GM19239 (cell line): ENCODE measurements at places on chromosomes 2 and 18.
A peak's percentile ranks its signal among the peaks of the same experiment; 100 is the strongest.

DNA sequence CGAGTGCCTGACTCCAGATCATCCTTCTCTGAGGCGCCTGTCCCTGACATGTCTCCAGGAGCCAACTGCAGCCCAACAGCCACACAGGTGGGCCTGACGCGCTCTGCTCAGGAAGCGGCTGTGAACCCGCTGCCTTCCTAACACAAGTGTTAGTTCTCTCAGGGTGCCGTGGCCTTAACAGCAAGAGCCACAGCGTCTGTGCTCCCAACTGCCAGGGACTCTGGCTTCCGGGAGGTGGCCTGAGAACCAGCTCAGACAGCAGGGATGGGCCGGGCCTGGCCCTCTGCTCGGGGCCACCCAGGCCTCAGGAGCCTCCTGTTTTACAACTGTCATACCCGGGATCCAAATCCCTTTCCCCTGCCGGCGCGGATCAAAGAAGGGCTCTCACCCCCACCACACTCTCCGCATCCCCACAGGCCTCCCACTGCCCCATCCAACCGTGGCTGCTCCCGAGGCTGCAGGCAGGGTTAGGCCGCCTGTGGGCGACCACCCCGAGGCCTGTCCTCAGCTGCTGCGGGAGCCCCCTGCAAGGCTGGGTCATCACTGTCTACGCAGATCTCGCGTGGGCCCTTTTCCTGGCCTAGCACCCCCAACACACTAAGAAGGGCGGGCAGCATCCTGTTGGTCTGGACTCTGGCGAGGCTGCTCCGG lies 114.2 kb upstream of the ZNF236 start:
- no peak for DNase-seq

GRCh38 chr2:21411741-21412140 lies 288.0 kb downstream of the TDRD15 start:
- no peak for DNase-seq

GRCh38 chr2:4324531-4324930 lies 621.2 kb downstream of the DCDC2C start:
- no peak for DNase-seq

DNA sequence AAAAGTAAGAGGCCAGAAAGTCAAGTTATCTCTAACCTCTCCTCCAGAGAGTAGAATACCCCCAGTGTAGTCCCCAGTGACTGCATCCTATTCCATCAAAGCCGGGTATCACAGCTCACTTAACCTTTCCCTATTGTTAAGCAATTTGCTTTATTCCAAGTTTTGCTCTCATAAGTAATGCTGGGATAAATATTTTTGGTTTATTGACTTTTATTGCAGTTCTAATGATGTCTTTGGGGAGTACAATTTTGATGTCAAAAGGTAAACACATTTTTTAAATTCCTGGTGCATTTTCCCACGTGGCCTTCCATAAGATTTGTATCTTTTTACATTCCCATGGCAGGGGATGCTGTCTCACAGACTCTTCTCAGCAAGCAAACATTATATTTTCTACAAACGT lies 43.3 kb downstream of the CMPK2 start:
- DNase-seq: no peak

- DNase-seq: no peak
Observed at GRCh38 chr2:215697003-215697402, 261.1 kb upstream of the FN1 start.

GRCh38 chr2:73998451-73998850 lies 13.7 kb downstream of the TET3 start:
- DNase-seq: no peak

DNA sequence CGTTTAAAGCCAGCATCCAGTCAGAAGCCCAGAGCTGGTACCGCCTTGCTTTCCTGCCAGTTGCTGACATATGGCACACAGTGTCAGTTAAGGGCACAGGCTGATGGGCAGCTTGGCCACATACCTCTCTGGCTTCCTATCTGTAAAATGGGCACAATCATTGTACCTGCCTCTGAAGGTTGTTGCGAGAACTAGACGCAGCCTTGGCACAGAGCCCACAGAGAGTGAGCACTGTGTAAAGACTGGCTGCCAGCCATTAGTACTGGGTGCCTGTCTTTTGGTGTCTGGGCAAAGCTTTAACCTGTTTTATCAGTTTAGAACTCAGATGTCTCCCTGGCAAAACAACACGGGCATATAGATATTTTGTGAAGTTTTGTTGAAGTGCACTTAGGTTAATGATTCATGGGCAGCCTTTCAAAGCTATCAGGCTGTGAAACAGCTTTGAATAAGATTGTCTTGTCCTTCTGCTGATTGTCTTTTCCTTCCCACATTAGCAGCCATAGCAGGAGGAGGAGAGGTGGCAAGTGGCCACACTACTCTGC lies 269.5 kb downstream of the NEDD4L start:
- DNase-seq: no peak

GRCh38 chr2:201860636-201861066 lies 54.3 kb downstream of the CDK15 start:
- peak; percentile 44 for DNase-seq

DNA sequence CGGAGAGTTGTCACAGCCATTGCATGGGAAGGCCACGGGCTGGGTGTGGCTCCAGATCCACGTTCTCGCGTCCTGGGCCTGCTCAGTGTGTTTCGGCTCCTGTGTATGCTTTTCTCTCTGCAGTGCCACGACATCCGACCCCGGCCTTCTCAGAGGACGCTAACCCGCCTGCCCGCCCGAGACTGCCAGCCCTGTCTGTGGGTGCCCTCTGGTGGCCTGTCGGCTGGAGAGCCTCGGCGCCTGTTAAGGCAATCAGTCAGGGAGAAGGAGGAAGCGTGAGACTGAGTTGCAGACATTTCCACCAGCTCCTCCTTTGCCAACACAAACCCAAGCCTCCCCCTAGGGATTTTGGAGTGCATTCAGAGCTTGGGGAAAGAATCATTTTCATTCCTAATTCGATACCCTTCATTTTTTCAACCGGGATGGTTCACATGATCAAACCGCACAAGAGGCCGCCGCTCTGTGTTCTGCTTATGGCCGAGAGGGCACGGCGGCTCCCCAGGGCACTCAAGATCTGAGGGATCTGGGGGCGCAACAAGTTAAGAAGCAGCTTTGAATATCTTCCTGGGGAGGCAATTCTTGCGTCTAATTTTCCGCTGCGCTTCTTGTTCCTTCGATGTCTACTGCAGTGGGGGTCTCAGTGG lies 37.5 kb upstream of the ZBTB7C start:
- peak; percentile 32 for DNase-seq

DNA sequence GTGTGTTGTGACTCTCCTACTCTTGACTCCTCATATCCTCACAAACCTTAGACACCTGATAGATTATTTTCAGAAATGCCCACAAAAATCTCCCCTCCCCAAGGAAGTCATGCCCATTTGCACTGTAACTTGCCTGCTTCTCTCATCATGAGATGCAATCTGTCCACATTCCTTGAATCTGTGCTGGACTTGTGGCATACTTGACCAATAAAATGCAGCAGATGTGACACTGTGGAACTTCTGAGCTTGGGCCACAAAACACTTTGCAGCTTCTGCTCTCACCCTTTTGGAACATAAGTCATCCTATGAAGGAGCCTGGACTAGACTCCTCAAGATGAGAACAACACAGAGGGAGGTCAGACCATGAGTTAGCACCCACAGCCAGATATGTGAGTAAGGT lies 4.4 kb upstream of the PID1 start:
- DNase-seq: no peak

DNA sequence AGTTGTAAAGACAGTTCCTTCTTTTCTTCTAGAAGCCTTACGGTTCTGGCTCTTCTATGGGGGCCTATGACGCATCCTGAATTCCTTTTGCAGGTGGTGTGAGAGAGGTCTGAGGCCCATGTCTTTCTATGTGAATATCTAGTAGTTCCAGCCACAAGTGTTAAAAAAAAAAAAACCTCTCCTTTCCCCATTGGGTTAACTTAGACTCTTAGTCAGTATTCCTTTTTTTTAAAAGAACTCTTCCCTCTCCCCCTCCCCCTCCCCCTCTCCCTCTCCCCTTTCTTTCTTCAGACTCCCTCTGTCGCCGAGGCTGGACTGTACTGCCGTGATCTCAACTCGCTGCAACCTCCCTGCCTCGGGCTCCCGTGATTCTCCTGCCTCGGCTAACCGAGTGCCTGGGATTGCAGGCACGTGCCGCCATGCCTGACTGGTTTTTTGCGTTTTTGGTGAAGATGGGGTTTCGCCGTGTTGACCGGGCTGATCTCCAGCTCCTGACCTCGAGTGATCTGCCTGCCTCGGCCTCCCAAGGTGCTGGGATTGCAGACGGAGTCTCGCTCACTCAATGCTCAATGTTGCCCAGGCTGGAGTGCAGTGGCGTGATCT lies 11.4 kb upstream of the CIDEA start:
- no peak for DNase-seq

GRCh38 chr18:8685141-8685913 lies 20.0 kb upstream of the MTCL1 start:
- no peak for DNase-seq

DNA sequence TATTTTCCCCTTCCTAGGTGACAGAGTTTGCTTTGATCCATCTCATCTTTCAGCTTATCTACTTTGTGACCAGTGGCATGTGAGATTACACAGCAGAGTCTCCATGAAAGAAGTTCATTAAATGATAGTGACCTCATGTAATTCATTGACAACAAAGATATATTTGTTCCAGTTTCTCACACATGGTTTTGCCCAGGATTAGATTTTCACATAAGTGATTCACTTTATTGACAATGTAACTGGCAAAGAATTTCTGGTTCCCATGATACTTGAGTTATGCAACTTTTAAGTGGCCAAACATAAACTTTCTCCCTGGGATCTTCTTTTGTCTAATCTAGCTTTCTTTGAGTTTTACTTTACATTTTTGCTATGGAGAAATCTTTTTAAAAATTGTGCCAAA lies 50.0 kb downstream of the MC4R start:
- no peak for DNase-seq

- DNase-seq: no peak
Observed at GRCh38 chr2:8571301-8571791, 110.5 kb upstream of the ID2 start.

DNA sequence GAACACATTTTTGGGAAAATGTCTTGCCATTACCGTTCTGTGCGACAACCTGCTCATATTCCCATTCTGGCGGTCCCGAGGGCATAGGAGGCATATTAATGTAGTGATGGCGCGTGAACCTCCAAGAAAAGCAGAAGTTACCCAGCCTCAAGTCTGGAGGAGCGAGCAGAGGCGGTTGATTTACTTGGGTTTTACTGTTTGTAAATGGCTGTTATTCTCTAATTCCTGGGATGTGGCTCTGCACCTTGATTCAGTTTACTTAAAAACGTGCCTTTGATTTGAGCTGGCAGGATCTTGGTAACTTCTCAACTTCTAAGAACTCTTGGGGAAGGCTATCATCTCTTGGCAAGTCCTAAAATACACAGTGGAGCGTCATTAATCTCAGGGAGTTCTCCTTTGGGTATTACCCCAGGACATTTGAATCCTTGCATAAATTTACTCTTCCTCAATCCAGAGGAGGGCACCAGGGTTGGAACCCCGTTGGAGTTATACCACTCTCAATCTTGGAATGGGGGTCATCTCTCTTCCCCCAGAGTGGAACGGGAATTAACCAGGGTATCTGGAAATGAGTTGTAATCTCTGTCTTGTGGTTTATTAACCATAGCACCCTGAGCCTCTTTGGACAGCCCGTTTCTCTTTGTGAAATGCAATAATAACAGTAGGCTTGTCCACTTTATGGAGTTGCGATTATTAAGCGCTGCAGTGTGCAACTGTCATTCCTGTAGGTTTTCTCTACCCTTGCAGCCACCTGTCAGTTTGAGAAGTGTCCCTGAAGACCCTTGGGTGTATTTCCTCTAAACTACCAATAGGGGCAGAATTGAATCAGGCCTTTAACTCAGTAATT lies 2.1 kb downstream of the HK2 start:
- DNase-seq: peak; percentile 63

GRCh38 chr2:88811233-88811632 lies 119.8 kb downstream of the RPIA start:
- DNase-seq: no peak

GRCh38 chr2:175871331-175872004 lies 130.6 kb downstream of the LNPK start:
- DNase-seq: no peak

DNA sequence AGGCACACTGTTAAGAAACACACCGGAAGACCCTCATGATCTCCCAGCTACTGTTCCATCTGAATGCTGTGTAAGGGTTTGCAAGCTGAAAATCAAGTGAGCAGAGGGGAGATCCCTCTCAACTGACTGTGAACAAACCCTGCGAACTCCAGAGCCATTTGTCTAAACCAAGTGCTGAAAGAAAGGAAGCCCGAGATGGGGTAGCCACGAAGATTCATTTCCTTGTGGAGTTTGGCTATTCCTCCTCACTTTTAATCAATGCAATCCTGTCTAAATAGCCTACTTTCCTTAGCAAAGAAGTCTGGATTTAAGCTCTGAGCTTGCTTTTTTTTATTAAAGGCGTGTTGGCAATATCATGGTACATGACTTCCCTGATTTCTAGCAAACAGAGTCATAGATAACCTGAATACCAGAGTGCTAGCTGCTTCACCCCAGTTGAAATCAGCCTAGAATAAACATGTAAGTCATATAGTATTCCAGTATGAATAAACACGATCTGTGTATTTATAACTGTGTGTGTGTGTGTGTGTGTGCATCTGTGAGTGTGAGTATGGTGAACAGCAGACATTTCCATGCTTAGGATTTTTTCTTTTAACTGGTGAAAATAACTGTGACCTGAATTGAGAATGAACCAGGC lies 365.2 kb downstream of the ZNF521 start:
- DNase-seq: no peak

DNA sequence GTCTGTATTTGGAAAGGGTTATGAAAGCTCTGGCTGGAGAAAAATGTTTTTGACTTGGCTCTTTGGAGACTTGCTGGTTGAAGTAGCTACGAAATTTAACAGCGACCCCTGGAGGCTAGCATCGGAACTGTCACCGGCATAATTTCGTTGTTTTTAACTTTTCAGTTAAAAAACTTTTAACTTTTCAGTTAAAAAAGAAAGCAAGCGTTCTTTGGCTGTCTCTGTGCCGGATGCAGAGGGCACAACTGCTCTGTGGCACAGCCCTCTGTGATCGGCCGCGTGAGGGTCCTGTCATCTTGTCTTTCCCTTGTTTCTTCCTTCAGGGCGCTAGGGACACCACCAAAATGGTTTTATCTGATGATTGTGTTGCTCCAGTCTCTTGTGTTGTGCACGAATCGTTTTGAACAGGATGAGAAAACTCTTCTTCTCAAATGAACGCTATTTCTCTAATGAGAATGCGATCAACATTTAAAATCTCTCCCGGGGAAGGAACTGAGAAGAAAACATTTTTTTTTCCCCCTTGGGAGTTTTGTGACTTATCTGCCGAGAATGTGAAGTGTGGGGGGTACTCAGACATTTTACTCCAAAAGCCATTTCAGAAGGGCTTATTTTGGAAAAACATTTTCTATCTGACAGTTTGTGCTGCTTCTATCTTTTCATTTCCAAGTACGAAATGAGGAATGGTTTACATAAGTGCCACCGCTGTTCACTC lies 57.1 kb downstream of the ADCYAP1 start:
- DNase-seq: peak; percentile 20

DNA sequence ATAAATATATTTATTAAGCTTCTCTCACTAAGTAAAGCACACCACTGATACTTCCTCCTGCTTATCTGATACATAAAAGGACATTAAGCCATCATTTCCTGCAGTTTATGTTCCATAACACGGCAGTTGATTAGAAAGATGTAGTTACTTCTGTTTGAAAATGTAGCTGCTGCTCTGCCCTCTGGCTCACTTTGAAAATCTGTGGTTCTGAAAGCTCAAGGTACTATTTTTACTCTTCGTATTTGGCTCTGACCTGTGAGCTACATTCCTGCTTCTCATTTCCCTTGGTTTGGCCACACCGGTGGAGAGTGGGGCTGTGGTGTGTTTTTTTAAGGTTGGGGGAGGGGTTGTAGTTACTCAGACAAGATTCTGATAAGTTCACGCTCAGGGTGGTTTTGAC lies 12.8 kb upstream of the TTN start:
- DNase-seq: no peak
